ENCODE measurements at places on chromosomes 12 and 14. TPM values are rescaled to one million over a fixed set of nuclear protein-coding genes. Genes with fewer than 3 reads are reported as not detected.

IFT43 gene
- total RNA-seq = 40.6 TPM

KRT78 gene
- total RNA-seq = not detected

CISTR gene
- not detected for total RNA-seq

KRT6B gene
- total RNA-seq = not detected

LHX5 gene
- not detected for total RNA-seq

DNAL1 gene
- 10.2 TPM for total RNA-seq

SDSL gene
- 30.6 TPM for total RNA-seq
